ENCODE measurements at places on chromosomes 2 and 18.

DNA sequence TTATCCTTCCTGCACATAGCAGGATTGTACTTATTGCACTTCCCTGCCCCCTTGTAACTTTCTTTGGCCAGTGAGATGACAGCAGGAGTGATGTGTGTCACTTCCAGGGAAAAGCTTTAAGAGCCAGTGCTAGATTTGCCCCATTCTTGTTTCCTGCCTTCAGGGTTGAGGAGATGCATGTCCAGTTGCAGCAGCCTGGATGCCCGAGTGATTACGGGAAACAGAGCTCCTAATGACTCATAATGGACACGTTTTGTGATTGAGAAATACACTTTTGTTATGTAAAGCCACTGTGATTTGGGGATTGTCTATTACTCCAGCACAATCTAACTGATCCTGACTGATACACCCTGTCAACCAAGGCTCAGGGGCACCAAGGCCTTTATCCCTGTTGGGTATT, 5.0 kb upstream of the TET3 start:
- no peak for DNase-seq

DNA sequence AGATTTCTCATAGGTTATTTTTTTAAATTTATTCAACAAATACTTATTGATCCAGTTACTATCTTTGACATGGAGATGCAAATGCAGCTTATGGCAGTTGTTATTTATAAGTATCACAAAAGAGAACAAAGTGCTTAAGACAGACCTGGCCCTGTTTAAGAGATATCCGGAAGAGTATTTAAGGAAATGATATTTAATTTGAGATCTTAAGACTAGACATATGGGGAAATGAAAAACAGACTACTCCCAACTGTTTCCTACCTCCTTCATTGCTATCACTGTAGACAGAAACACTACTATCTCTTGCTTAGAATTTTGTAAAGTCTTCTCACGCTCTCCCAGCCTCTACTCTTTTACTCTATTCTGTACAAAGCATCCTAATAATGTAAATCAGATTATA, 36.0 kb downstream of the RPRD1A start:
- DNase-seq, result no peak

DNA sequence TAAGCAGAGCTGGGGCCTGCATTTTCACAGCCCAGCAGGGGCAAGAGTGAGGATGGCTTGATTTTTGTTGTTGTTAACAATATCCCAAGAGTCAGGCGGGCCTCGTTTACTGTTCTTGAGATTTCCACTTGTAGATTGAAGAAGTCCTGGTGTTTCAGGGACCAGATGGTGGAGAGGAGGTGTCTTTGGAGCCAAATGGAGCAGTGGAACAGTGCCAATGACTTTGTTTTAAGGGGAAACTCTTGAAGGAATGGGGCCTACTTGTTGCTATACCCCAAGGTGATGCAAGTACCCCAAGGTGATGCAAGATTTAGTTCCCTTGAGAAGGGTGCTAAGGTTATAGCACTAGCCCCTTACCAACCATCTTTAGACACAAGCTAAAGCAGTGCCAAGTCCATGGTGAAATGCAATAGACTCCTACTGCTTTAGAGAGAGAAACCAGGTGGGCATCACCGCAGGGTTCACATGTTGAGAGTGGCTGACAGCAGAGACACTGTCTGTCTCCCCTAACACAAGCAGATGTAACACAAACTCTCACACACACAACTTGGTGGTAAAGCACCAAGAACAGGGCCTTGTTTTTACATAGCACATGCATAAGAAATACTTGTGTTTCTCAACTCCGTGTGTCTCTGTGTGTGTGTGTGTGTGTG, 44.0 kb downstream of the HK2 start:
- no peak for DNase-seq

GRCh38 chr2:70516596-70516995, 37.0 kb downstream of the TGFA start:
- DNase-seq, result no peak

- no peak for DNase-seq
These were observed 1.7 kb downstream of the SYT4 start for GRCh38 chr18:43275546-43275945.

- DNase-seq, result no peak
These were observed 30.1 kb downstream of the ITGA6 start for GRCh38 chr2:172457536-172457935.

DNA sequence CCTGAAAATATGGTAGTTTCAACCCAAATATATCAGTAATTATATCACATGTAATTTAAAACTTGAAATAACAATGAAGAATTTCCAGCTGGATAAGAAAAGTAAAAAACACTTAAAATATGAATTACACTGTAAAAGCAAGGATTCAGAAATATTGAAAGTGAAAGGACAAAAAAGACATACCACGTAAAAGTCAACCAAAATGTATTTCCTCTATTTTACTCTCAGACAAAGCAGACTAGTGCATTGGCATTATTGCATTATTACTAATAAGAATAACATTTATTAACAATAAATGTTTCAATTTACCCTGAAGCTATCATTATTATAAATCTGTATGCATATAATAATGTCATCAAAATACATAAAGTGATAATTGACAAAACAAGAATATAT, 445.1 kb upstream of the TRIB2 start:
- DNase-seq, result no peak

GRCh38 chr18:48926420-48926857, 24.3 kb downstream of the SMAD7 start:
- DNase-seq, result peak; percentile 47
